ENCODE measurements at places on chromosomes 12 and 14.

- no peak for DNase-seq
Measured at GRCh38 chr14:98976271-98976670, 295.7 kb downstream of the BCL11B start.

DNA sequence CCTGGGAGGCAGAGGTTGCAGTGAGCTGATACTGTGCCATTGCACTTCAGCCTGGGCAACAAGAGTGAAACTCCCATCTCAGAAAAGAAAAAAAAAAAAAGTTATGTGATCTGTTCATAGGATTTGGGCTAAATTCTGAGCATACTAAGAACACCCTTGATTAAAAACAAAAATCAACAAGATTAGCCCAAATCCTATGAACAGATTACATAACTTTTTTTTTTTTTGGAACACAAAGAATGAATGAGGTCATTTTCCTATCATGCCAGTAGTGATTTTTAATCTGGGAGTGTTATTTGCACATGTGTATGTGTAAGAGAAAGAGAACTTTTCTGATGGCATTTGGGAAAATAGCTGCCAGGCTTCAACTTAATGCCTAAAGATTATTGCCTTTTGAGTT lies 208.7 kb downstream of the ERC1 start:
- no peak for DNase-seq

- DNase-seq = peak; percentile 35
Measured at GRCh38 chr14:105050551-105050897, 14.7 kb downstream of the GPR132 start.

DNA sequence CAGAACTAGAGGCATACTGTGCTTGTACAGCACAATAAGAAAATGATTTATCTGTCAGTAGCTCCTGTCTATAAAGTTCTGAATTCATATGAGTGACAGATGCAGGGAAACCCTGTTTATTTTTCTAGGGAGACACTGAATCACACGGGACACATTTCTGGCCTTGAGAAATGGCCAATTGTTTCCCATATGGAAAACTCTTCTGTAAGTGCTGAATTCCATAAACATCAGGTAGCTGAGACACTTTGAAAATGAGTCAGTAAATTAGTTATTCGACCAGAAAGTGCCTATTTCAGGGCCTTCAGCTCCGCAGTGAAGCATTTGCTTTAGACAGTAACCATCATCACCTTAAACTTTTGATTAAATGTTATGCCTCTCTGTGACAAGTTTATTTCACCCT lies 184.4 kb downstream of the TMEM132D start:
- no peak for DNase-seq

DNA sequence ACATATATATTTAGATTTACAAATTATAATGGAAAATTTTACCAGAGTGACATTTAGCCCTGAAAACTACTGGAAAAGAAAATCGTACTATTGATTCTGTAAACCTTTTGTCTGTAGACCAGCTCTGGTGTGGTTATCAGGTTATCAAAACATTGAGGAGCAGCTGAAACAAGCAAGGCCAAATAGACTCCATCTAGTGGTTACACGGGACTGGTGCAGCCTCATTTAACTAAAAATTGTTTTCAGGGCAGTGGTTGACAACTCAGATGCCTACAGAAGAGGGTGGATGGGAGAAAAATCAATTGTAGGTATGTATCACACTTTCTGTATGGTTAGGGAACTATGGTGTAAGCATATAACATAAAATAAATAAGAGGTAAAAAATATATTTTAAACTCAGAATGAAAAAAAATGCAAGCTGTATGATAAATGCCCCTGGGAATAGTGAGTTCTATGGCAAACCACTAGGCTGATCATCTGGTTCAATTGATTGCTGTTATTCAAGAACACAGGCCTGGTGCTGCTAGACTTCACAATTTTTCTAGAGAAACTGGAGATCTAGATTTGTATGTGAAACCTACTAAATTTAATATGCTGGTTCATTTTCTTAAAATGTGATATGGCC lies 51.2 kb downstream of the ACSS3 start:
- DNase-seq = peak; percentile 35

DNA sequence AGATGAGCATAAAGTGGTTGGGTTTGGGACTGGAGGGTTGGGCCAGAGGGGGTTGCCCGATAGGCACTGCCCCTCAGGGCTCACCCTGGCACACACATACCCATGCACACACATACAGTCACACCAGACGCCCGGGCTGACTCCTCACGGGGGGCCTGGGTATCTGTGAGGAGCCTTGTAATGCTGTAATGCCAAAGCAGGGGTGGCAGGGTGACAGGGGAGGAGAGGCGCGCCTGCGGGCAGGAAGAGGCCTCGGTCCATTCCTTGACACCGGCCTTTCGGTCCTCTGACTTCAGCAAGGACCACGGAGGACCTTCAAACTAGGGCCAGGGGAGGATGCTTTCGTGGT lies 375 bp downstream of the FAIM2 start:
- DNase-seq = no peak

GRCh38 chr12:19140381-19141236 lies 11.1 kb downstream of the PLEKHA5 start:
- no peak for DNase-seq

- peak; percentile 57 for DNase-seq
Measured at GRCh38 chr12:57735952-57736740, 2.4 kb downstream of the AGAP2 start.

DNA sequence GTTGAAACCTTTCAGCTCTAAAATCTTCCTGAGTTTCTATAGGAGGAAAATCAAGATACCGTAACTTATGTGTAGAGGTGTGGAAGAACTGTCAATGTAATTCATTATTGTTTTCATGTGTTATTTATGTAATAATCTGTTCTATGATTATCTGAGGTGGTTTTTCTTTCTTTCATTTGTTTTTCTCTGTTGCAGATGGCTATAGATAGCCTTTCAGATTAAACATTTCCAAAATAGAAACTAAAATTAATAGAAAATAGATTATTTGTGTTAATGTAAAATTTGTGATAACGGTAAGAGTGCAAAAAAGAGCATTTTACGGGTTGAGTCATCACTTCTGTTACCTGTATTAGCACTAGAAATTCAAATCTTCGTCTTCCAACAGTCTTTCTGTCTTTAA lies 128.8 kb downstream of the SYNE2 start:
- no peak for DNase-seq

DNA sequence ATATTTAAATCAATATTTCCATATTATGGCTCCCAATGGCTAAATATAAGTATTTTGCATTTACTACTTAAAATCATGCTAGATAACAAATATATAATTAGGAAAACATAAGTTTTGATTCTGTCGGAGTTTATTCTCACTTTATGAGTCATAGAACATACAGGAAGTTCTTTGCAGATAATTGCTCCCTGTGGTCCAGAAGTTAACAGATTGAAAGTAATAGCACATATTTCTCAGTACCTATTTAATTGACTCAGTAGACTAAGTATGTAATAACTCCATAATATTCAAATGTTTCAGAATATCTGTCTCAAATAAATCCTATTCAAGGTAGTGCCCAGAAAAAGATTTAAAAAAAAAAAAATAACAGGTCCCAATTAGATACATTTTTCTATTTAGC lies 806.0 kb upstream of the ATXN7L3B start:
- DNase-seq = no peak

DNA sequence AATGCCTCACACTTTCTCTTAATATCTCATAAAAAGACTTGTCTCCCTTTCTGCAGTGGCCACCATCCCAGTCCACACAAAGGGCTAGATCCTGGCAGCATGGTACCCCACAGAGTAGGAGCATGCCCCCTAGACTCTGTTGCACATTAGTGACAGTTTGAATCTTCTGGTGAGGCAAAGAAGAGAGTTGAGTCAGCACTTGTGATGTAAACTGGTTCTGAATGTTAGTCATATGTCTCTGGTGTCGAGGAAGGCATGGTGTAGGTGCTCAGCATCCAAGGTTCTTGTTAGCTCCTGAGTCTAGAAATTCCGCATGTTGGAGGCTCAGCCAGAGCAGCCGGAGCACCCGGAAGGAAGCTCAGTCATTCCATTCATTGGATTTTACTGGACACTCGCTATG lies 9.8 kb downstream of the TTC9 start:
- DNase-seq = no peak

- DNase-seq = no peak
Measured at GRCh38 chr14:31530136-31530535, 31.1 kb upstream of the NUBPL start.
